NCI-H2227 treated with DMSO at 0.1 percent for 48 hours (cell line): ENCODE measurements at places on chromosomes 11 and 22.

DNA sequence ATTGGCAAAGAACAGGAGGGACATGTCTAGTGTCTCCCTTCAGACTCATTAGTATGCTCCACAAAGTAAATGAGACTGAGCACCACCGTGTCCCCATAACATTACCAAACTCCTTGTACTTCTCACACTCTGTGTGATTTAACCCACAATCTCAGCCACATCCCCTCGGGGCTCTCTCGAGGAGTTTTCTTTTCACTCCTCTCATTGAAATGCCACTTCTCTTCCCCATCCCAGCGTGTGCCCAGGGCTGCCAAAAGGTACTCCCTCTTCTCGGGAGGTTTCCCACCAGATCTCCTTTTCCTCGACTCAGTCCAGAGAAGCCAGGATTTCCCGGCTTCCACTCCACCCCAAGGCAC lies 1.1 kb downstream of the RBFOX2 start:
- DNase-seq = no peak

GRCh38 chr11:83643115-83643514 lies 356.9 kb upstream of the CCDC90B start:
- DNase-seq = no peak

- no peak for DNase-seq
These were observed 9.5 kb upstream of the DGKZ start for GRCh38 chr11:46337626-46338345.

- no peak for DNase-seq
These were observed 13.5 kb downstream of the TRIM44 start for GRCh38 chr11:35675901-35676610.

DNA sequence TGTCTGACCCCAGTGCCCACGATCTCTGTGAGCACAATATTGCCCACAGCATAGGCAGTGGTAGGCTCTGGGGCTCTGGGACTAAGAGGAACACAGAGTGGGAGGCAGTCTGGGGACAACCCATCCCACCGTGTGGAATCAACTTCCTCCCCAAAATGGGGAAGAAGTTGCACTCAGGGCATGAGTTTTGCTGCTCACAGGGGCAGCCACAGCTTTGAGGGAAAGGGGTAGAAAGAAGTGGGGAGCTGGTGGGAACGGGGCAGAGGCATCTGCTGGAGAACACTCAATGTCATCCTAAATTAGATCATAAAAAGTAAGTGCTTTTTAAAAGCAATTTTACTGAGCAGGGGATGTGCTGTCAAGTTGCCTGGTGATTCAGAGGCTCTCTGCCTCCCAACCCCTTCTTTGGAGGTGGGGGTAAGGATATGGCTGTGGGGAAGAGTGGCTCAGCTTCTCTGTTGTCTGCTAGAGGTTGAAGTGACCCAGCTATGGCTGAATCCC lies 233.8 kb upstream of the NCAM1 start:
- DNase-seq = no peak

- peak; percentile 92 for DNase-seq
These were observed 496 bp downstream of the TMEM9B start for GRCh38 chr11:8963569-8964323.

- no peak for DNase-seq
These were observed 1.5 kb downstream of the IL17RA start for GRCh38 chr22:17086296-17086695.

GRCh38 chr11:11408436-11409221 lies 55.6 kb upstream of the CSNK2A3 start:
- no peak for DNase-seq

GRCh38 chr11:11250470-11250869 lies 102.6 kb downstream of the CSNK2A3 start:
- DNase-seq = no peak

- no peak for DNase-seq
These were observed 7.1 kb downstream of the VSIG10L2 start for GRCh38 chr11:125952973-125953372.

GRCh38 chr11:65420979-65421793 lies 1.4 kb upstream of the NEAT1 start:
- peak; percentile 43 for DNase-seq

GRCh38 chr11:109728056-109728455 lies 306.1 kb downstream of the C11orf87 start:
- DNase-seq = no peak

- no peak for DNase-seq
These were observed 7.2 kb downstream of the CRELD2 start for GRCh38 chr22:49925525-49926128.

DNA sequence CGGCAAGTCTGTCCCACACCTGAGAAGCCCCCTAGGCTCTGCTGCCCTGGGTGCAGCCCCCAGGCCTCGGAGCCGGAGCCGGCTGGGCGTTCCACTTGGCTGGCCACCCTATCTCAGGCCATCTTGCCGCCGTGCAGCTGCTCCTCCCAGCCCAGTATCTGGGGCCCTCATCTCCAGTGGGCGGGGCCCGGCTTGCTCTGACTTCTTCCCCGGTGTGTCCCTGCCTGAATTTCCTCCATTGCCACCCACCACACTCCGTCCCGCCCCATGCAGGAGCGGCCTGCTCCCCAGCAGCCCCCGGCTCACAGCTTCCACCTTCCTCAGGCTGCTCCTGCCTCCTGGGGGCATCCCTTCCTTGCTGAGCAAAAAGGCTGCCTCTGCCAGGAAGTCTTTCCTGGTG lies 46.6 kb downstream of the WNT7B start:
- no peak for DNase-seq

- no peak for DNase-seq
These were observed 2.2 kb downstream of the APOA1 start for GRCh38 chr11:116835042-116835772.

DNA sequence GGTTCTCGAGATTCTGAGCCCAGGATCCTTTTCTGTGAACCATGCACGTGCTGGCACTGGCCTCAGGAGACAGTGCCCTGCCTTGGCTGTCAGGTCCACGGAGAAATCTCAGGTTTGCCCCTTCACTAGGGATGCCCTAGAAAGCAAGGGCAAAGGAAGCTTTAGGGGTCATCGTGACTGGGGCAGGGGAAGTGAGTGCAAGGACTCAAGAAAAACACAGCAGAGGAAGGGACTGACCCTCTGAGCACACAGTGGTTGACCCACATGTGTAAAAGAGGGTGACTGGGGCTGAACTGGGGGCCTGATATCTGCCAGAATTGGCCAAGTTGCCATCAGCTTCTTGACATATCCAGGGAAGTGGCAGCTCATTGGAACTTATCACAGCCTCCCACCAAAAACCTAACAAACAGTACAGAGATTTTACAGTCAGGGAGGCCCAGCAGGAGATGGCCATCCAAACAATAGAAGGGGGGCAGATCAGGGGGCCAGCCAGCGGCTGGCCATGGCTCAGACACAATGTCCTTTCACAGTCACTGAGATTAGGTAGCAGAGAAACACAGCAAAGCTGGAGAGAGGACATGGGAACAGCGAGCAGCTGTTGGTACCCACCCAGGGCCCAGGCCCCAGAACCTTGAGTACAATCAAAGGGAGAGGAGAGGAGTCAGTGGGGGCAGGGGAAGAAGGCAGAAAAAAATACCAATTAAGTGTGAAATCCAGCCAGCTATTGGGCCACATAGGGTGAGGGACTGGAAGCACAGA lies 4.4 kb downstream of the TMEM121B start:
- no peak for DNase-seq

- no peak for DNase-seq
These were observed 14.8 kb downstream of the FRMD8 start for GRCh38 chr11:65401073-65401802.

DNA sequence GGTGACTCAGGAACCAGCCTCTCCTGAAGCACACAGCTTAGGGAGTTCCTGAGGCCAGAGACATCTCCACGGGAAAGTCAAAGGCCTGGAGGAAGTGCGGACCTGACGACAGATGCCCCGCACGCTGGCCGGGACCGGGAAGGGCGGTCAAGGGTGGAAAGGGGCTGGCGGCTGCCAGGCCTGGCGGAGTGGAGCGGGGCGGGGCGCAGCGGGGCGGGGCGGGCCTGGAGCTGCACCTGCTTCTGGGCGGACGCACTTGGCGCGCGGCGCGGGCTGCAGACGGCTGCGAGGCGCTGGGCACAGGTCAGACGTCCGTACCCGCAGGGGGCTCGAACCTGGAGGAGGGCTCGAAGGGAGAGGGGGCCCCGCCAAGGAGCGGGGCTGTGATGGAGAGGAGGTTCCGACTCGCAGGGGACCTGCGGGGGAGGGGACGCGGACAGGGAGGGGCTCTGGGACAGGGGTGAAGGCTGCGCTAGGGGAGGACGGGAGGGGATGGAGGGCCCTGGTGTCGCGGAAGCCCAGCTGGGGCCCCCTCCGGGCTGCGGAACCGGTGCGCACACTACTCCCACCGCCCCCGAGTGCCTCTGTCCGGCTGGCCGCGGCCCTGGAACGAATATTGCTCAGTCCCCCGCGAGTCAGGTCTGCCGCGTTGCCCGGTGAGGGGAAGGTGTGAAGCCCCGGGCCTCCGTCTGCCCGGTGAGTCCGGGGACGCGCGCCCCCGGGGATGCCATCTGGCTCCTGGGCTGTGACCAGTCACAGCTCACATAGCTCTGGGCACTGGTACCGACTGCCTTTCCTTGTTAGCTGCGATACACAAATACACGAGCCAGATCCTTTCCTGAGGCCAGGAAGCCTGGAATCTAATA lies at the start of gene TMEM45B:
Gene TMEM45B (plus strand): TSS at position 253 of the 866 bp plus-strand sequence. CDS start 36,635 bp downstream, outside the sequence.
- DNase-seq = no peak

GRCh38 chr11:72037554-72038311 lies 39.0 kb downstream of the IL18BP start:
- no peak for DNase-seq

- no peak for DNase-seq
These were observed 5.0 kb downstream of the TPCN2 start for GRCh38 chr11:69053546-69054396.

- DNase-seq = no peak
These were observed 92.8 kb downstream of the USP35 start for GRCh38 chr11:78281511-78281910.

- DNase-seq = no peak
These were observed 111.4 kb upstream of the PITPNB start for GRCh38 chr22:28030473-28030872.

- no peak for DNase-seq
These were observed 51.4 kb downstream of the PIWIL3 start for GRCh38 chr22:24723111-24723510.

- no peak for DNase-seq
These were observed 87.9 kb downstream of the AMBRA1 start for GRCh38 chr11:46505741-46506482.

GRCh38 chr11:122141725-122142124 lies 25.7 kb upstream of the BLID start:
- DNase-seq = peak; percentile 92

DNA sequence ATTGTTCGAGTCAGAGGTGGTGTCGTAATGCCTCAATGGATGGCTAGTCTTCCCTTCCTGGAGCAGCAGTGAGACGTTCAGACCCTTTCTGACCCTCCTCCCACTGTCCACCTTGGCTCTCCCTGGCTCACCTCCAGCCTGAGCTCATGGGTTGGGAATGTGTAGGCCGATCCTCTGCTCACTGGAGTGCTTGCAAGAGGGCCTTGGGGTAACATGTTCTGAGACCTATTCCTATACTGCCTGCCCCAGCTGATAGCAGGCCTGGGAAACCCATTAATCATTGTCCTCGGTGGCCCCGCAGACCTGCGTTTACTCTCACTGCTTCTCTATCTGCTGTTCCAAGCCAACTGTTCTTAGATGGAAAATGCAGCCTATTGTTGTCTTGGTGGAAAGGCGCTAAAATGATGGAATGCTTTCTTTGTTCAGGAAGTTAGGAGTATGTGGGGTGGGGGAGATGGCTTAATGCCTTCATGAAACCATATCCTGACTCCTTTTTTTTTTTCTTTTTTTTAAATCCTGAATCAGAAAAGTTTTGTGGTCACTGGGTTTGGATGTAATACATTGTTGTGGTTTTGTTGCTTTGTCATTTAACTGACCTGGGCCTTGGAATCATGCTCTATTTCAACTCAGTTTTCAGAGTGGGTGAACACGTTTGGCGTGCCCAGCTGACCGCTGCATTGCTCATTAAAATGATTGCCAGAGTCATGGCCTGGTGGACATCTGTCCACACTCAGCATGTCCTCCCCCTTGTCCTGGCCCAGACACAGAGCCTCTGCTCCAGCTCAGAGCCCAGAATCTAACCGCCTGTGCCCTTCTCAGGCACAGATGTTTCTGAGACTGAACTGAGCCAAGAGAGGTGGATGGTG lies 72.5 kb downstream of the MICAL2 start:
- no peak for DNase-seq
